OCI-LY7 (cell line): ENCODE measurements at places on chromosomes 13 and 19. TPM values are rescaled to one million over a fixed set of nuclear protein-coding genes. Genes with fewer than 3 reads are reported as not detected.

DNA sequence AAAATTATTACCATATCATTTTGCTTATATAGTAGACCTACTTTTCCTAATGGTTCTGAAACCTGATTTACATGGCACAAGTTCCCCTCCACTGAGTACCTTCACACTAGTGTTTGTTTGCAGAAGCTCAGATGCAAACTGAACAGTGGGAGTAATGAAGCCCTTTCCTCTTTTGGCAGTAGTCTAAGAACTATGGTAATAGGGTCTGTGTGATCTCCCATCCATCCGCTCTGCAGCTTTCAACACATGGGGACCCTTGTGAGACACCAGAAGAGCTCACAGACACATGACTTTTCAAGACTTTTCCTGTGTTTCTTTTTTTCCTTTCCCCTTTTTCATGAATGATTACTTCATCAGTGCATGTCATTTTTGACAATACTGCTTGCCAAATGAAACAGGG is 336.0 kb downstream of the ATP8A2 start:
- no peak for DNase-seq

GRCh38 chr13:98749501-98749900 is 3.0 kb downstream of the SLC15A1 start:
- no peak for DNase-seq

DNA sequence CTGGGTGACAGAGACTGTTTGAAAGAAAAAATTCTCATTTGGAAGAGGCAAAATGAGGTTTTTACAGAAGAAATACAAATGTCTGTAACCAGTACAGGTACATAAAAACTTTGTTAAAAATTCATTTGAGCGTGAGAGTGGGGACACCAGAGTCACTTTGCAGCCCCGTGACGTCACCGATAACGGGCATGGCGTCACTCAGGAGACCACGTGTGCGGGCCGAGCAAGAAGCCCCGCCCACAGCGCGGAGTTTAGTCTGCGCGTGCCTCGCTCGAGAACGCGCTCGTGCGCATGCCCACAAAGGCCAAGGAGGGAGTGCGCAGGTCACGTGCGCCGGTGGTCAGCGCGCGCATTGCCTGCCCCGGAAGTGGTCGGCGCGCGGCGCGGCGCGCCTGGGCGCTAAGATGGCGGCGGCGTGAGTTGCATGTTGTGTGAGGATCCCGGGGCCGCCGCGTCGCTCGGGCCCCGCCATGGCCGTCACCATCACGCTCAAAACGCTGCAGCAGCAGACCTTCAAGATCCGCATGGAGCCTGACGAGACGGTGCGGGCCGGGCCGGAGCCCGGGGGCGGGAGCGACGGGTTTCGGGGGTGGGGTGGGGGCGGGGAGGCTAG is at the start of gene RAD23A:
Gene RAD23A (plus strand): TSS at position 384 of the 613 bp plus-strand sequence. CDS start 87 bp downstream, at position 471.
- DNase-seq = peak; percentile 99

DNA sequence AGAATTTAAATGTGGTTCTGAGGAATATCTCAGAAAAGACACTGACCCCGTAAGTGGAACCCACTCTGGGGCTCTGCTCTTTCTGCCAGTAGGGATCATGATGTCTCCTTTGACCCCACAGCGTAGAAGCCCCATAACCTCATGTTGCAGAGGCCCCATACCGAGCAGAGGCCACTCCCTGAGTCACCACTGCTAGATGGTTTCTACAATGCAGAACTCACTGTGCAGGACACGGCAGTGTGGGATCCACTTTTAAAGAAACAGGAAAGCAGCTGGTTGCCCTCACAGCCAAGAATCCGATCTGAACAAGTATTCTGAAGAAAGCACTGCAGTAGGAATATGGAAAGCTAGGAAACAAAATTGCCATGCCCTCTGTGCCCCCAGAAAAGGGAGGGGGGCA is 4.2 kb downstream of the SLC7A1 start:
- DNase-seq = no peak

- no peak for DNase-seq
These were observed 6.4 kb downstream of the AXL start for GRCh38 chr19:41225238-41226052.

- DNase-seq = peak; percentile 96
These were observed 10.6 kb upstream of the ZNF709 start for GRCh38 chr19:12495002-12495802.

- DNase-seq = no peak
These were observed 365.1 kb downstream of the DNAJC15 start for GRCh38 chr13:43388282-43389034.

DNA sequence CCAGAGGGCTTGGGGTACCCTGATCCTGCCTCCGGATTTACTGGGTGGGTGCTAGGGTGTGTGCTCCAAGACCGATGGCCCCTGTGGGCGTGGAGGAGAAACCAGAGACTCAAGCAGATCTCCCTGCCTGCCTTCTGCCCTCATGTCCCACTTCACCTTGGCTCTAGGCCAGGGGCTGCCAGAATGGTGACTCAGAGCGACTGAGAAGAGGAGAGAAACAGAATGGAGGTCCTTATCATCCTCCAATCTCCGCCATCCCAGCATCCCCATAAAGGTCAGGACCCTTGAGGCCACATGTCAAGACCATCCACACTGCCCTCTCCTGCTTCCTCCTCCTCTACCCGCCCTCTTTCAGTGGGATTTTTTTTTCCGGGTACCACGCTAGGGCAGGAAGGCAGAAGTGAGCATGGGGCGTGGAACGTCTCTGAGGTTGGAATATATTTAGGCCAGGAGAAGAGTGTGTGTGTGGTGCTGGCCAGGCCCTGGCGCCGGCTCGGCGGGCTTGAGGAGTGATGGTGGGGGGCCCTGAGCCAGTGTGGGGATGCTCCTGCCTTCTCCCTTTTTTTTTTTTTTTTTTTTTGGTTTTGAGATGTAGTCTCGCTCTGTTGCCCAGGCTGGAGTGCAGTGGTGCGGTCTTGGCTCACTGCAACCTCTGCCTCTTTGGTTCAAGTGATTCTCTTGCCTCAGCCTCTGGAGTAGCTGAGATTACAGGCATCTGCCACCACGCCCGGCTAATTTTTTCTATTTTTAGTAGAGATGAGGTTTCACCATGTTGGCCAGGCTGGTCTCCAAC is 22.3 kb downstream of the IER2 start:
- no peak for DNase-seq

GRCh38 chr19:55546822-55547614 is 1.7 kb upstream of the SBK3 start:
- no peak for DNase-seq

DNA sequence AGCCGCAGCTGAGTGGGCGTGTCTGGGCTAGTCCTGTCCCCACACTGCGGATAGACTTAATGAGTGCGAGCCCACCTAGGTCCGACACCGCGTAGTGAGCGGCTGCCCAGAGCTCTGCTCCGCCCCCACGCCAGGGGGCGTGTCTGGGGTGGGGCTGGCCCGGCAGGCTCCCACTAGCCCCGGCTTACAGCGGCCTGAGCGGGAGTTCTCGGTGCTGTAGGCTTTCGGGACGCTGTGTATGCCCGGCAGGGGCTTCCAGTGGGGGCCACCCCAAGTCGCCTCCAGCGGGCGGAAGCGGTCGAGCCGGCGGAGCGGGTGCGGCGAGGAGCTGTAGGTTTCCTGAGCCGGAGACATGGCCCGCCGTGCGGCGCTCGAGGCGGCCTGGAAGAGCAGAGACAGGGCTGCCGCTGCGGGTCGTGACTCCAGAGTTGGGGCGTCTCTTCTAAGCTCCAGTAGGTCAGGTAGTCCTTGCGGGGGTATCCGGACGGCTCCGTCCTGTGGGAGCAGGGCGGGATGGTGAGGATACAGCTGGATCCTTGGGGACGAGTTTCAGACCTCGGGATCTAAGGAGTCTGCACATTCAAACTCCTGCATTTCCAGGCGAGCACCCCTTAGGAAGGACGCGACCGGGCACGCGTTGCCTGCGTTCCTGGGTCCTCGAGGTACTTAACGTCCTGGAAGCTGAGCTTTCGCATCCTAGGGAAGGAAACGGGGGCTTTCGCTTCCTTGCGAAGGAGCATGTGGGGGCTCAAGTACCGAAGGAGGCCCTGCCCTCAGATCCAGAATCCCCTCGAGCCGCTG is 1.2 kb downstream of the CGB7 start:
- DNase-seq = peak; percentile 27

- DNase-seq = no peak
These were observed at the start of gene CCDC70 for GRCh38 chr13:51861723-51862300. Gene CCDC70, plus strand, starts transcription at chr13:51861969. Its CDS starts 3,443 bp downstream, at chr13:51865412.

DNA sequence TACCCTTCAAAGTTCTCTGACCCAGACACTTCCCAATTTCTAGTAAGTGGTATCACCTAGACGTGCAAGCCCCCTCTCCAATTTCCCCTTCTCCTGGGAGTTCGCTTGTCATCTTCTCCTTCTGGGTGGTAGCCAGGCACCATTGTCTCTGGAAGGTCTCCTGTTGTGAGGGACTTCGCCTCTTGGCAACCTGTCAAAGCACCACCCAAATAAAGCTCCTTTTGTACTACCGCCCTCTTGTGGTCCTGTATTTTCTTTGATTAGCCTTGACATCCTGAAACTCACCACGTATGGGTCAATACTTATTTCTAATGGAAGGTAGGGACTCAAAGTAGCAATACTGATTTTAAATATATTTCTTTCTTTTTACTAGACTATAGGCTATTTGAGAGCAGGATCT is 8.2 kb downstream of the GPC5 start:
- DNase-seq = peak; percentile 92

- DNase-seq = peak; percentile 43
These were observed 6.8 kb downstream of the TMED1 start for GRCh38 chr19:10828981-10829821.

DNA sequence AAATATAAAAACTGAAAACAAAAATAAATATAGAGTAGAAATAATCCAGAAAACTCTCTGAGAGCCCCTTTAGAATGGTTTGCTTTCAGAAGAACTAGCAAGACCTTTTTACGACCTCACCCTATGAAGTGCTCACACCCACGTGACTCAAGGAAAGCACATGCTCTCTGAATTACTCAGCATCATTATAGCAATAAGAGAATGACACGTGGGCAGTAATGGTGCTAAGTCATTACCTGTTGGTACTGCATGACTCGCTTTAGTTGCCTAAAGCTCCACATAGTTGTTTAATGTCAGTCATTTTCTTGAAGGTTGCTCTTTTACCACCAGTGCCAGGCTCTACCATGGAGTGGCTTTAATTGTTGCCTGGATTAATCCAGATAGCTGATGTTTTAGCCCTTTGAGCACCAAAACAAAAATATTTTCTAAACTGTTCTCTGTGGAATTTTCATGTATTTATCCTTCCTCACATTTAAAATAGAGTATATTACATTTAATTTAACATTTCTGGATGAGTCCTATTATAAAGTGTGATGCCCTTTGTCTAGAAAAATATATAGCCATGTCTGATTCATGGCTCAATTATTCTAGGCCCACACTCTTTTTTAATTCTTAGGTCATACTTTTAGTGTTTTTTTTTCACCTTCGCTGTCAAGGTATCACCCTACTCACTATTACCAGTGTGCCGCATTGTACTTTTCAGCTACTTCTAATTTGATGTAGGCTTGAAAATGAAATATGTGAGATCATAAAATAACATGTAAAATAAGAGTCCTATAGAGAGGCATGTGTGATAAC is 56.8 kb downstream of the THSD1 start:
- no peak for DNase-seq

DNA sequence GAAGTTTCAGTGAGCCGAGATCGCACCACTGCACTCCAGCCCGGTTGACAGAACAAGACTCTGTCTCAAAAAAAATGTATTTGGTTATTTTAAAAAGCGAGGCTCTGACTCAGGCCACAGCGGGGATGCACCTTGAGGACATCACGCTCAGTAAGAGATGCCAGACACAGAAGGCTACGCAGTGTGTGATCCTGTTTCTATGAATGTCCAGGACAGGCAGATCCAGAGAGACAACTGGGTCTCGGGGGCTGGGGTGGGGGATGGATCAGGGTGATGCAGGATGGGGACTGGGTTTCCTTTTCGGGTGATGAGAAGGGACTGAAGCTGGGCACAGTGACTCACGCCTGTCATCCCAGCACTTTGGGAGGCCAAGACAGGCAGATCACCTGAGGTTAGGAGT is 5.4 kb downstream of the MED16 start:
- DNase-seq = no peak

DNA sequence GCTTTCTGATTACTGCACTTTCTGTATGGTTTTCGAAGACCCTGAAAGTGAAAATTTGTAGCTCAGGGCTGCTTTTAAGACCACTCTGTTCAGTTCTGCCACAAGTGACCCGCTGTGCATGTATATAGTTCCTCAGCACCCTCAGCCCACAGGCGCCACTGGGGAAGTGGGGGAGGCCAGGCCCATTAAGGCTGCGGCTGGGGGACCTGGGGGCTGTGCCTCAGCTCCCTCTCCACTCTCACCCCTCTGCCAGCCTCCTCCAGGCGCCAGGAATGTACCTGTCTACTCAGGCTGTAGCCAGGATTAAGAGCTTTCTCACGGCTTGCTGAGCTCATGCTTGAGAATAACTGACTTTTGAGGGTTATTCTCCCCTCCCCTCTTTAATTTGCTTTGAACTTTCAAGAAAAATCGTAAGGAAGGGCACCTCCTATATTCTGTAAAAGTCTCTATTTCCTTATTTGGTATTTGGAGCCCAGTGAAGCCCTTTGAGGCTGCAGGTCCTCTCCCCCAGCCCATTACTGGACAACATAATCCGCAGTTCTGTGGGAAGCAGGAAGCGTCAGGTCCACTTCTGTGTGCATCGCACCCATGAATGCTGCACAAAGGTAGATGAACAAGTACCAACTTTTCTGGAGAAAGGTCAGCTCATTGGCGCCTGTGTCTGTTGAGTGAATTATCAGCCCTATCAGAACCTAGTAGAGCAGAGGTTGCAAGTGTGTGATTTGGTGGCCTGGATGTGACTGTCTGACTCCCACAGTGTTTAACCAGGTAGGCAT is 29.6 kb downstream of the GJA3 start:
- DNase-seq = no peak

GRCh38 chr13:89584058-89584620 is 1763.3 kb upstream of the MIR17HG start:
- no peak for DNase-seq

DNA sequence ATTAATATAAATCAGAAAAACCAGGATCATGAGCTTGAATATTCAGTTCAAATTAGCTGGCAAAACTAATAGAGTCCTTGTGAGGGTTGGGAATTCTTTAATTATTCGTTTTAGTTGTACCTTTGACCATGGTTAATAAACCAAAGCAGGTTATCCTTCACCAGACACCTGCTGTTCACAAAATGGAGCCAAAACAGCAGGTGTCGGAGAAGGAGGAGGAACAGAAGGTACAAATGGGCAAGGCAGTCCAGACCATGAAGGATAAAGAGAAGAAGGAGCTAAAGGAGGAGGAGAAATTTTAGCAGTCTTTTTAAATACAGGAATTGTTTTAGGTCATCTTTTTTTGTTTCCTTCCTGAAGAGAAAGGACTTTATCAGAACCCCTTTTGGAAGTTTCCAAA is 106.1 kb downstream of the NHLRC3 start:
- no peak for DNase-seq

- DNase-seq = no peak
These were observed 58.4 kb upstream of the C13orf46 start for GRCh38 chr13:114032126-114032799.

GRCh38 chr13:88800505-88800904 is 1129.3 kb downstream of the SLITRK5 start:
- DNase-seq = no peak

PSPN gene
- 2.1 and 2.9 TPM in 2 replicates for total RNA-seq

STK24 gene
- total RNA-seq = 88.7 and 92.4 TPM in 2 replicates

FFAR1 gene
- total RNA-seq = 9.8 and 11.6 TPM in 2 replicates

PTGIR gene
- not detected in 2 replicates for total RNA-seq

OR10H1 gene
- total RNA-seq = 0.11 TPM in 1 of 2 replicates, not detected in the other

FXYD3 gene
- total RNA-seq = 0.88 TPM in 1 of 2 replicates, not detected in the other

GPR183 gene
- not detected in 2 replicates for total RNA-seq
